Lung (tissue), 17 donors: ENCODE measurements at places on chromosomes 11 and 22.

GRCh38 chr11:119355091-119355843, 8.8 kb upstream of the MFRP start:
- no peak for DNase-seq

- no peak for DNase-seq
Measured at GRCh38 chr11:72591785-72592502, 82.3 kb downstream of the PDE2A start.

GRCh38 chr11:73117071-73117470, 25.0 kb downstream of the FCHSD2 start:
- no peak for DNase-seq

DNA sequence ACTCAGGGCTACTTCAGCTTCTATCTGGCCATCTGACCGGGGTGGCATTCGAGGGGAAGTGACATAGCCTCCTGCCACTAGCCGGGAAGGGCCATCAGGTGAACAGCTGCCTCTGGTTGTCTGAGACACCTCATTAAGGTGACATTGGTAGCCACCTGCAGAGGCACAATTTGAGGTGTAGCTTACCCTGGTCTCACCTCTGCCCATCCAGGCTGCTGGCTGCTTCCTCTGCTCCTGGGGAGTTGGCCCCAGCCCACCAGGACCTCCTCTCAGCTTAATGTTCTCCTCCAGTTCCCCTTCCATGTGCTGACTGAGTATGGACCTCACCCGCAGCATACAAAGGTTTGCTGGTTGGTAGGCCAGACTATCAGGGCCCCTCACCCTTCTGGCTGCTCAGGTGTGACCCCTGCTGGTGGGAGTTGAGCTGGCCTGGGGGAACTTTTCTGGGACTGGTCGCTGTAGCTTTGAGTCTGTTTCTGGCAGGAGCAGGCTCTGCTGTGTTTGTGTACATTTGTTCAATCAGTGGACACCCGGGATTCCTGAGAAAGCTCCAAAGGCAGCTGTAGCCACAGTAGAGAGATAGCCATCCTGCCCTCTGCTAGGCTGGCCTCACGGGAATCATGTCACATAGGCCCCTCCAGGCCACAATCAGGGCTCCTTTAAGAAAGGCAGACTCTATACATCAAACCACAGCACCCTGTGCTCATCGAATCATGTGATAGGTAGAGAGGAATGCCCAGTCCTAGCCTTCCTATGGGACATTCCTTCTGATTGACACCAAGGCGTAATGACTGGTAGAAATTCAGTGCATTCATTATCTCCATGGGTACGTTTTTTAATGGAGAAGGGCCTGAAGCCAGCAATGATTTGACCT, 295.1 kb upstream of the PLET1 start:
- peak; percentile 61 for DNase-seq

GRCh38 chr22:23984430-23984829, 4.5 kb downstream of the GSTT2 start:
- no peak for DNase-seq

DNA sequence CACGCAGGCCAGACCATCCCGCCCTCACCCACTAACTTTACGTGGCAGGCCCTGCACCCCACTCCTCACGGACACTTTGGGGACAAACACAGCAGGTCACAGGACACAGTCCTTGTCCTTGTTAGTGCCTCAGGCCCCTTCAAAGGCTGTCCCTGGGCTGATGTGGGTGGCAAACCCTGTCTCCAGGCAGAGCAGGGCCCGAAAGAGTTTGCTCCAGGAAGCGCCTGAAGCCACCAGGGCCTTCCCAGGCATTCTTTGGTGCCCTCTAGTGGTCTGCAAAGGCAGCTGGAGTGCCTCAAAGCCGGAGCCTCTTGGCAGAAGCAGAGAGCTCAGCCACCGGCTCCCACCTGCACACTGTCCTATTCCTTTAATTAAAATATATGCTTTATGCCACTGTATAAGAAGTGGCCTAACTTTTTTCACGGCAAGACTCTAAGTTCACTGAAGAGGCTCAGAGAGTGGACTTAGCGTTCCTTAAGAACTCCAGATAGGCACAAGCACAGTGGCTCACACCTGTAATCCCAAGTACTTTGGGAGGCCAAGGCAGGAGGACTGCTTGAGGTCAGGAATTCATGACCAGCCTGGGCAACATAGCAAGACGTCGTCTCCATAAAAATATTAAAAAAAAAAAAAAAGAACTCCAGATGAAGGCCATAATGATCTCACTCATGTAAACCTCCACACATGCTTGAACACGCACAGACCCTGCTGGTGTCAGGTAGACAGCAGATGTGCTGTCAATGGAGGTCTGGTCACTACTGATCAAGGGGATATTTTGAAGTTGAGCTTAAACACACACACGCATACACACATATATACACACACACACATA, 11.1 kb downstream of the TXN2 start:
- DNase-seq = peak; percentile 90

- DNase-seq = no peak
Measured at GRCh38 chr11:123611698-123612097, 42.7 kb downstream of the SCN3B start.

GRCh38 chr22:44449061-44449682, 48.9 kb downstream of the RTL6 start:
- DNase-seq = peak; percentile 8

DNA sequence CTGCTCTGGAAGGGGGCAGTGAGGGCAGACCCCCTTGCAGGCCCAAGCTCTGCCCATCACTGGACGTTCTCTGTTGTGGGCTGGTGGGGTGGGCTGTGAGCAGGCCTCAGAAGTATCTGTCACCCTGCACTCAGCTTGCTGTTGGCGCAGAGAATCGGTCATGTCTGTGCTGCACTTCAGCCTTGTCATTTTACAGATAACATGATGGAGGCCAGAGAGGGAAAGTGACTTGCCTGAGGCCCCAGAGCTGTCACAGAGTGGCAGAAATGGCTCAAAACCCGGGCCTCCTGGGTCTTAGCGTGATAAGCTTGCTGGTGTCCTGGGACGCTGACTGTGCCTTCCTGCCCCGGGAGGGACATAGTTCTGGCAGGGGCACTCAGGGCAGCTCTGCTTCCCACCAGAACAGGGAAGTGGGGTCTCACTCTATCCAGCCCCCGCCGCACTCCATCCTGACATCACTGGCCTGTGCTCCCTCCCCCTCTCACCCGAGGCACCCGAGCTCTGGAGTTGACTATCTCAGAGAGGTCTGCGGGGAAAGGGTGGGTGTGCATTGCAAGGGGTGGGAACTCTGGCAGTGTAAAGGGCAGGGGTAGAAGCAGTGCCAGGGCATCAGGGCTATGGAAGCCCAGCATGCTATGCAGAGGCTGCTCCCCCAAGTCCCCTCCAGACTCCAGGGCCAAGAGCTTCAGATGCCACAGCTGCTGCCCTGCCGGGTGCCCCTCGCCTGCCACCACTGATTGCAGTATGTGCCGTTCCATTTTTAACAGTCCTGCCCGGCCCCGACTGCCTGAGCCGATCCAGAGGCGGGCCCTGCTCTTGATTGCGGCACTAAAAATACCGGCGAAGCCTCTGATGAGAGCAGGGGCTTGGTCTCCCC, 50.4 kb upstream of the NECTIN1 start:
- no peak for DNase-seq

- no peak for DNase-seq
Measured at GRCh38 chr11:65589444-65590239, 6.0 kb downstream of the KCNK7 start.

DNA sequence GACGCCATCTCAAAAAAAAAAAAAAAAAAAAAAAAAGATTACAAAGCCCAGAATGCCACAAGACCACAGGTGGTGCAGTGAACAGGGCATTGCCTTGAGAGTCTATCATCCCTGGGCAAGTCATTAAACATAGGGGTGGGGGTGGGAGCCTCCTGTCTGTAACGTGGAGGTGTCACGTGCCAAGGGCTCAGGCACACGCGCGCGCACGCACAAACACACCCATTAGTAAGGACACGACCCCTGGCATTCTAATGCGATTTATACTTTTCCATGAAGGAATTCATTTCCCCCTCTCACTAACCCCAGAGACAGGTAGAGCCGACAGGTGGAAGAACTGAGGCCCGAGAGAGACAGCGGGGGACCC, 5.8 kb upstream of the GCAT start:
- peak; percentile 36 for DNase-seq

DNA sequence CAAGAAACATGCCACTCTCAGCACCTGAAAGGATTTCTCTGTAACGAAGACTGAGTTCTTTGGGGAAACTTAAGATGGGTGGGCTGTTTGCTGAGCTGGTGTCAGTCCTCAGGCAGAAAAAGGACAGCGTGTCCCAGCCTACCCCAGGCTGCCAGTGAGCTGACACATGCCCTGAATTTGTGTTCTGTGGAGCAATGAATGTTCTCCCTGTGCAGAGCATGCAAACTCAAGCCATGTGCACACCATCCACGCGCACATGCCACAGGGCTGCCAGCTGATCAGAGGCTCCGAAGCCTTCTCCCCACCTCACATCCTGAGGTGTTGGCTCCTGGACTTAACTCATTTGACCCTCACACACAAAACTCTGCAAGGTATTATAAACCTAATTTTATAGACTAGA, 104.9 kb downstream of the KCNC1 start:
- no peak for DNase-seq

DNA sequence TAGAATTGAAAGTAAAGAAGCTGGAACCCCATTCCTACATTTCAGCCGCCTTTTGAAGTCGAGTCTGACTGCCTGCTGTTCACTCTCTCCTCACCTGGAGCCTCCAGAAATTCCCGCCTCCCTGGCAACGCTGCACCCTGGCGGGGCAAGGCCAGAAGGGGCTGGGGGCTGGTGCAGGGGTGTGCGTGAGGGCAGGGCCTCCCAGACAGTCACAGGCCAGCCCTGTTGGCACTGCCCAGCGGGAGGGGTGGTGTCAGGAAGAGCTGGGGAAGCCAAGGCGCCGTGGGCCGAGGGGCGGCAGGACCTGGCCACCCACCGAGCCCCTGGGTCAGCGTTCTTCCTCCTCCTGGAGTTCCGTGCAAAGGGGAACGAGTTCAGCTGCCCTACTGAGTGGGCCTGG, 123.2 kb downstream of the KCNQ1OT1 start:
- peak; percentile 33 for DNase-seq

DNA sequence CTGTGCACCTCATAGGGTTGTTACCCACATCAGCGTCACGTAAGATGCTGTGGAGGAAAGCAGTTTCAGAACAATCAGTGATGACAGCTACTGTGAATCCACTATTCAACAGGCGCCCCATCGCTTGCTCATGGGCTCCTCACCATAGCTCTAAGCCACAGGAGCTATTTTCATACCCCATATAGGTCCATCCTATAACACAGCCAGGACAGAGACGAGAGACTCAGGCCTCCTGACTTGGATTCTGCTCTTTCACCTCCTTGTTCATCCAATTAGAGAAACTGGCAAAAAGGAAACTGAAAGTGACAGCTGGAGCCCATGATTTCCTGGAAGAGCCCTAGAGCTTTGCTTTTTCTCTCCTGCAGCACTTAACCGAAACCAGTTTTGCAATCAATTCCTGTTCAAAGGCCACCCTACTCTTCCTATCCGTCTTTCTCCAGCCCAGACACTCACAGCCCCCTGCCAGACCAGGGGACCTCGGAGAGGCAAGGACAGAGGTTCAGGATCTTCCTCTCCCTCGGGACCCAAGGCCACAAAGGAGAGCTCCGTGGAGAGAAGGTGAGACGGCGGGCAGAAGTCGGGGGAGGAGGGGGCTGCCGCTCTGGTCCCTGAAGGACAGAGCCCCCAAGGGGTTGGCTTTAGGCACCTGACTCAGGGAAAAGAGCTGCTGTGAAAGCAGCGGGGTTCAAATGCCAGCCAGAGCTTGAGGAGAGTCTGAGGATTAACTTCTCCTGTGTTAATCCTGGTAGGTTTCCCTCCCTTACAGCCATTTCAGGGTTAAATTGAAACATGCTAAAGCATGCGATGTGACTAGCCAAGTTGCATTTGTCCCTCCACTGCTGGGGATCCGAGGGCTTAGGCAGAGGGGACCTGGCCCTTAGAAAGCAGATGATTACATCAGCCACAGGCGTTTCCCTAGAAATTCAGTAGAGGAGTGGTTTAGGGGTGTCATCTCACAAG, at the start of gene APOL6:
Gene APOL6 (plus strand): TSS at position 381 of the 960 bp plus-strand sequence. CDS start 7,980 bp downstream, outside the sequence.
- DNase-seq = peak; percentile 87

DNA sequence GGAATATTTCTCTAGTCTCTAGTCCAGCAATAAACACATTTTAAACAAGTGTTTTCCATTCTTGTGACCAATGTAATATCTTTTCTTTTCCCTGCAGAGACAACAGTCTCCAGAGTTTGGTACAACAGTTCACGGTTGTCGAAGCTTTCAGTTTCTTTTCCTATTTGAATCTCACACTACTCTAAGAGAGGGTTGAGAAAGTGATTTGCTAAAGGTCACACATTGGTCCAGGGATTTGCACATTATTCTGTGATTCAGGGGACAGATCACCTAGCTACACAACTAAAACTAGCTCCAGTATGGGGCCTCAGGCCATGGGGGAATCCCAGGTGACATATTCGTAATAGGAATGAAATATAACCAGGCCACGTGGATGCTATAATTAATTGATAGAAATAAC, 132.5 kb downstream of the HIPK3 start:
- DNase-seq = no peak

- DNase-seq = no peak
Measured at GRCh38 chr11:131499199-131499598, 128.8 kb downstream of the NTM start.

DNA sequence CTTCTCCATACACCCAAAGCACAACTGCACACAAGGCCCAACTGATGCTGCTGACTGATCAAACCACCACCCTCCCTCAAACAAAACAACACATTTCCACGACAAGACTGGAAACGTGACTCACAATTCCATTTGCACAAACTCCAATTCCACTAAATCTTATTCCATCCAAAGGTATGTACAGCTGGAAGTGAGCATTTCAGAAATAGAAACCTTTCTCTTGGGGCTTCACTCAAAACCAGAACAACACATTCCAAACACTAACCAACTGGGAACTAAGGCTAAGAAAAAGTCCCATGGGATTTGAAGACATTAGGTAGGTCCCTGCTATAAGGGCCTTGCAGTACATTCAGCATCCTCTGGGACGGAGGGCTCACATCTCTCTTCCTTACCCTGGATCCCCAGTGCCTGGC, 19.6 kb downstream of the MORC2 start:
- no peak for DNase-seq

- DNase-seq = peak; percentile 73
Measured at GRCh38 chr11:9330387-9331384, 16.3 kb upstream of the TMEM41B start.

- DNase-seq = peak; percentile 44
Measured at GRCh38 chr11:26947379-26947844, 46.5 kb upstream of the FIBIN start.

GRCh38 chr22:48314073-48314472, 1513.6 kb downstream of the BRD1 start:
- peak; percentile 40 for DNase-seq

DNA sequence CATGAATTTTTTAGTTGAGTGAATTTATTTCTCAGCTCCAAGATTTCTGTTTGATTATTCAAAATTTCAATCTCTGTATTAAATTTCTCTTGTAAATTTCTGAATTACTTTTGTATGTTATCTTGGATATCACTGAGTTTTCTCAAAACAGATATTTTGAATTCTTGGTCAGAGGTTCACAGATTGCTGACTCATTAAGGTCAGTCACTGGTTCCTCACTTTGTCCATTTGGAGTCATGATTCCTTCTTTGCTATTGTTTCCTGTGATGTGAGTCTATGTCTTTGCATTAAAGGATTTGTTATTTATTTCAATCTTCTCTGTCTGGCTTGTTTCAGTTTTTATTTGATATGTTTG, 10.2 kb upstream of the IL17RA start:
- no peak for DNase-seq

- DNase-seq = peak; percentile 29
Measured at GRCh38 chr11:13009921-13010748, 1.0 kb downstream of the RASSF10 start.
